Right lung (tissue), 10 donors: ENCODE measurements at places on chromosomes 16 and 17.

DNA sequence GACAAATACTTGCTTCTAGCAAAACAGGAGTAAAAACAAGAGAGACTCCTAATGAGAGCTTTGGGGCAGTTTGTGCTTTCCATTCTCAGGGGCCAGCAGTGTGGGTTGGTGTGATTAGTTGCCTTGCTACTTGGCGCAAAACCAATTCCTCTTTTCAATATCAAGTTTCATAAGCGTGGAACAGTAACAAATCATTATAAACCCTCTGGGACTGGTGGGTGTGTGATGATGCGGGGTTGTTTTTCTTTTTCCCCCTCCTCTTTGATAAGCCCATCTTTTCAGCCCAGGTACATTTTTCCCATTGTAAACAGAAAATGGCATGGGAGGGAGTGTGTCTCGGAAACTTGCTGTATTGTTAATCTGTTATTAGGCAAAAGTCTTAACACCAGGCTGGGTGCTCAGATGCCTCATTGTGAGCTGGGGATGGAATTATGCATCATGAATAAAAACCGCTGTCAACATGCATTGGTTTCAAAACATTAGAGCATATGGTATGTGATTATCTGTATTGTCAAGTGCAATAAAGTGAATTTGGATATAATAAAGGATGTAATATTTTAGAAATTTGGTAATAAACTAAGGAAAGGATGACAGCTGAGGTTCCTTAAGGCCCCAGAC lies 166.4 kb downstream of the CCDC182 start:
- DNase-seq: no peak

DNA sequence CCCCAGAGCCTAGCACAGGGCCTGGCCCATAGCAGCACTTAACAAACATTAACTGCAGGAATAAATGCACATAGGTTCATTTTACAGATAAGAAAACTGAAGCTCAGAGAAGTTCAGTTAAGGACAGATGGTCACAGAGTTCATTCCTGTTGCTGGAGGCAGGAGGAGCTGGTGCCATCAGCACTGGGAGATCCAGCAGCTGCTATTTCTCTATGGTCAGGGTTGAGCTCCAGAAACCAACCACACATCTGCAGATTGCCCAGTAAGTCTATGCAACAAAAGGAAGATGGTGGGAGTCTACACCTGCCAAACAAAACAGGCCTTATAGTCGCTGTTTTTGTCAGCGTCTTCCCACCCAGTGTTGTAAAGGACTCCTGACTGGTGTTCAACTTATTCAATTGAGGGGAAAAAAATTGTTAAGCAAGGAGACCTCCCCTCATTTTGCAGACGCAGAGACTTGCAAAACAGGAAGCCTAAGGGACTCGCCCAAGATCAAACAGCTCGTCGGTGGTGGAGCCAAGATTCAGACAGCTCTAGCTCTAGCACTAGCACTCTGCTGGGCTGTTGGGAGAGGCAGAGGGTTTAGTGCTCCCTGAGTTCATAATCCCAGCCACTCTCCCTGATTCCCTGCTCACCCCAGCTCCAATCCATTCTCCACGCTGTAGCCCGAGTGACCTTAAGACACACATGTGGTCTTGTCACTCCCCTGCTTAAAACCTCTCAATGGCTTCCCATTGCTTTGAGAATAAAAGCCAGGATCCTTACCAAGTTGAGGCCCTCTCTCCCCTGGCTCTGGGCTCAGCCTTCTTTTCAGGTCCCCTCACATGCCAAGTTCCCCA lies 9.0 kb downstream of the NOG start:
- no peak for DNase-seq

GRCh38 chr16:79792664-79793351 lies 192.3 kb upstream of the MAF start:
- peak; percentile 89 for DNase-seq

- no peak for DNase-seq
These were observed 13.5 kb upstream of the FA2H start for GRCh38 chr16:74788108-74788507.

DNA sequence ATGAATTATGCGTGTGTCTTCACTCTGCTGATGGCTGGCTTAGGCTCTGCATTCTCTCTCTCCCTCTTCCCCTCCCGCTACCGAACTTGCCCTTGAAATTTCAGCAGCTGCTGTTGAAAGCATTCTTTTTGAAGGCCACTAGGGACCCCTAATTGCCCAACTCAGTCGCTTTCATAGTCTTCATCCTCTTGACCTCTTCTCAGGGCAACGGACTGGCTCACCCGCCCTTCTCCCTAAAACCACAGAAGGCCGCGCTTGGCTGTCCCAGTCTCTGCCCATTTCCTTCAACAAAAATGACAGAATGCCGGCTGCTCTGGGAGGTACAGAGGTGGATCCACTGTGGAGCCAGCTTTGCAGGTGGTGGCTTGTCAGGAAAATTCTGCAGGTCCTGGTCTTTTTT lies 21.0 kb upstream of the FMNL1 start:
- no peak for DNase-seq

DNA sequence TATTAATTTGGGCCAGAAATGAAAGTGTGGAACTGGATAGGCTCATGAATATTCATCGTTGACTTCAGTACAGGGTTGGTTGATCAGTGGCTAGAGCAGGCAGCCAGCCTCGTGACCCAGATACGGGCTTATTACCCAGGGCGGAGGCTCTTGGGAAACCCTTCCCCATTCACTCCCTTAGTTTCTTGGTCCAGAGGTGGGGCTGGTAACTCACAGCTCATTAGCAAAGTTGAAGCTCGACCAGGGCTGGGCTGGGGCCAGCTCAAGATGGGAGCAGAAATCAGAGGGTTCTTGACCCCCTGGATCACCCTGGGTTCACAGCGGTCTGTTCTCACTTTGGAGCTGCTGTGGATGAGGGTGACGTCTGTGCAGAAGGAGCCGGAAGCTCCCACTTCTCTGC lies 44.6 kb upstream of the GSE1 start:
- peak; percentile 70 for DNase-seq

DNA sequence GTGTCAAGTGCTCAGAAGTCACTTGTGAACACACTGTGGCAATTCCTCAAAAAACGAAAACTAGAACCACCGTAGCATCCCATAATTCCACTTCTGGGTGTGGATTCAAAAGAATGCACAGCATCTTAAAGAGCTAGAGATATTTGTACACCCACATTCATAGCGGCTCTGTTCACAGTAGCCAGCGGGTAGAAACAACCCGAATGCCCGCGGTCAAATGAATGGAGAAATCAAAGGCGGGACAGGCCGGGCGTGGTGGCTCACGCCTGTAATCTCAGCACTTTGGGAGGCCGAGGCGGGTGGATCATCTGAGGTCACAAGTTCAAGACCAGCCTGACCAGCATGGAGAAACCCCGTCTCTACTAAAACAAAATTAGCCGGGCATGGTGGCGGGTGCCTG lies 337.5 kb downstream of the SEC14L1 start:
- no peak for DNase-seq

- no peak for DNase-seq
These were observed 296.2 kb upstream of the IRX3 start for GRCh38 chr16:54582631-54583250.
